T-helper 17 cell (primary cell): ENCODE measurements at places on chromosomes 6 and 20.

- DNase-seq: no peak
These were observed 30.4 kb downstream of the IGF2R start for GRCh38 chr6:159999240-159999671.

DNA sequence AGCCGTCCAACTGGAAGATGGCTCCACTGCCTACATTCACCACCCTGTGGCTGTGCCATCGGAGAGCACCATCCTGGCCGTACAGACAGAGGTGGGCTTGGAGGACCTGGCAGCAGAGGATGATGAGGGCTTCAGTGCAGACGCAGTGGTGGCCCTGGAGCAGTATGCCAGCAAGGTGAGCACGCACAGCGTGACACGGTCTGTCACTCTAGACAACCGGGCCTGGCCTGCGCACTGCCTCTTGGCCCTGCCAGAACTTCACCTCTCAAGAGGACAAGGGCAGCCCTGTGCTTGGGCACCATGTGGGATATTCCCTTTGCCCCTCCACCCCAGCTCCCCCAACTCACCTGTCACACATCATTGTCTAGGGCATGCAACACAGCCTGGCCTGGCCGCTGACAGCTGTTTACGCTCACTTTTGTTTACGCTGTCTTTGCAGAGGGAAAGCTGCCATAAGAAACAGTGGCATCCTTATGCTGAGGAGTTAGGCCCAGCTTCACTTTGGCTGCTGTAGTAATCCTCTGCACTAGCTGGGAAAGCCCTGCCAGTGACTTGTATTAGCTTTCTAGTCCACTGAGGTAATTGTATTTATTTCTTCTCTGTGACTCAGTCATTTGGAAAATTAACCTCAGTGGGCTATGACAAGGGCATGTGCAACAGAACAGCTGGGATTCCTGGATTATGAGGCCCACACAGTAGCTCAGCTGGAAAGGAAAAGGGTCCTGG is 9.8 kb upstream of the DEF6 start:
- no peak for DNase-seq

GRCh38 chr6:167267921-167268401 is 23.2 kb upstream of the UNC93A start:
- DNase-seq: no peak

DNA sequence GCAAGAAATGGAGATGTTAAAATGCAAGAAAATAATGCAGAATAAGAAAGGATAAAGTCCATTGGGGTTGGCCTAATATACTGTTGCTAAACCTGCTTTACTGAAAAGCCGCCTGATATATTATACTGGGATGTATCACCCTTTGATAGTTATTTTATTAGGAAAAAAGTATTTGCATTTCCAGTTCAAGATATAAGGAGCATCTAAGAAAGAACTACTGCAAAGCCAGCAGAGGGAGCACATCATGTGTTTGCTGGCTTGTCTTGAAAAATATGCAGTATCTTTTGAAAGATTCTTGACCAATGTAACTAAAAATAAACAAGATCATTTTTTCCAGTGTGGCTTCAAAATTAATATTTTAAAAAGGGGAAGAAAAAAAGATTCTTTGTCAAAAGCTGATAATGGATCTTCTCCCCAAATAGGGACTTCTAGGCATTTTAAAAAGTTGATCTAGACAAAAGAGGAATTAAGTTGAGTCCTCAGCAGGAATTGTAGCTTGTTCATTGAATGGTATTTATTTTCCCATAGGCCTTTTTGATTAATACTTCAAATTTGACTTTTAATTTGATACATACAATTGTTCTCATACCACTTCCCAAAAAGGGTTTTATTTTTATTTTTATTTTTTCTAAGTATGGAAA is 214.9 kb downstream of the ZFAND3 start:
- no peak for DNase-seq

- DNase-seq: no peak
These were observed 11.5 kb upstream of the NFATC2 start for GRCh38 chr20:51553897-51554486.

GRCh38 chr6:79305020-79305419 is 70.5 kb upstream of the HMGN3 start:
- no peak for DNase-seq

DNA sequence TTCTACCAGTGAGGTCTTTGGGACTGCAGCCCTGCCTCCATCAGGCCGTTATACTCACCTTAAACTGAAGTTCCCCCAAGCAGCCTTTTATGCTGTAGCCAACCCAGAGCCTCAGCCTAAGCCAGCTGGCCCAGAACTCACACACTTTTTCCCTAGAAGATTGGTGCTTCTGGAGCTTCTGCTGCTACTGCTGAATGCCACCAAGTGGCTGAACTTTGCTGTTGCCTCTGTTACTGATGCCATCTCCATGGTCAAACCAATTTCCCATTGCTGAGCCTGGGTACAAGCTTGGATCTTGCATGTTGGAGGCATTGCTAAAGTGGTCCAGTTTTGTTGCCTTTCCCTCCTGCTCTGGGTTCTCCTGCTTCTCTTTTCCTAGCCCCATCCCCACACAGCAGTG is 15.0 kb upstream of the TBX18 start:
- no peak for DNase-seq

DNA sequence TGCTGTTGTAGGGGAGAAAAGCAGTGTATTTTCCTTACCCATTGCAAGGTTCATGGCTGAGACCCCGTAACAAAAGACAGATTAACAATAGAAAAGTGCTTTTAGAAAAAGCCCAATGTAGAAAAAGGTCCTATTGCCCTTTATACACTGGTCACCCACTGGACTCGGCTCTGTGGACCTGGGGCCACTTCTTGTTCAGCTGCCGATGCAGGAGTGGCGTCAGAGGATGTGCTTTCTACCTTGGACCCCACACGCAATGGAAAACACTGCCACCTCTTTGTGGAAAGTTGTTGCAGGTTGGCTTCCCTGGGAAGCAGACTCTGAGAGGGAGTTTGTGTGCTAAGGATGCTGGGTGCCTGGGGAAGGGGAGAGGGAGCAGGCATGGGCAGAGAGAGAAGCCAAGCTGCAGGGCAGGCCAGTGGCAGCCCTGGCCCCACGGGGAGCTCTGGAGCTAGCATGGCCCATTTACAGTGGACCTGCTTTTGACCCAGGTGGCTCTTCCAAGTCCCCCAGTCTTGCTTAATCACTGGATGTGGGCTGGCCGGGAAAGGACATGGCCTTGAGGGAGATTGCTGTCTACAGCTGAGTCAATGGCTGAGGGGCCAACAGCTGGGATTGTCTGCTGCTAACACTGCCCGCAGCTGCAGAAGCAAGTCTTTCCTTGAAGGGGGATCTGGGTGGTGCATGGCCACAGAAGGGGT is 142.9 kb downstream of the CDC5L start:
- DNase-seq: no peak

GRCh38 chr6:14633479-14633878 is 515.9 kb downstream of the CD83 start:
- DNase-seq: no peak

- DNase-seq: no peak
These were observed 37.6 kb downstream of the ANKS1A start for GRCh38 chr6:34926655-34927054.
